ENCODE measurements at places on chromosomes 1 and 21. TPM values are rescaled to one million over a fixed set of nuclear protein-coding genes. Genes with fewer than 3 reads are reported as not detected.

DNA sequence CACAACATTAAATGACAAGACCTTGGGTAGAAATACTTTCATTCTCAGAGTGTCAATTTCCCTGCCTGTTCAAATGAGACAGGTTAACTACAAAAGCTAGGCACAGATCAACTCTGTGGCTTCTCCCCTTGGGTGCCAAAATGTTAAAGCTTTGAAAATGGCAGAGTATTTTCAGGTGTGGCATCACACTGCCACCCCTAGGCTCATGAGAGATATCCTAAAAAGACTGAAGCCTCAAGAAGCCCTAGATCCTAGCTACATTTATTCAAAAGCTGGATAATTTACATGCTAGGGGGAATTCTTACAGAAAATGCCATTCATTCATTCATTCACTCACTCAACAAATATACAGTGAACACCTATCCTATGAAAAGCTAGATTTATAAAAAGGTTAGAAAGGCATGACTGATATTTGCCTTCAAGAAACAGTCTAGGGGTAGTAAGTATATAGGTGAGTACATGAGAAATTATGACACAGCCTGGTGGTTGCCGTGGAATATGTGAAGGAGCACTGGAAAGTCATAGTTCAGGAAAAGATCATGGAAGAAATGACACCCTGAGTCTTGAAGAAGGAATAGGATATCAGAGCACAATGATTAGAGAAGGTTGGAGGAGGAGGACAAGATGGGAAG is 15.9 kb upstream of the RAB4A start:
- no peak for DNase-seq

DNA sequence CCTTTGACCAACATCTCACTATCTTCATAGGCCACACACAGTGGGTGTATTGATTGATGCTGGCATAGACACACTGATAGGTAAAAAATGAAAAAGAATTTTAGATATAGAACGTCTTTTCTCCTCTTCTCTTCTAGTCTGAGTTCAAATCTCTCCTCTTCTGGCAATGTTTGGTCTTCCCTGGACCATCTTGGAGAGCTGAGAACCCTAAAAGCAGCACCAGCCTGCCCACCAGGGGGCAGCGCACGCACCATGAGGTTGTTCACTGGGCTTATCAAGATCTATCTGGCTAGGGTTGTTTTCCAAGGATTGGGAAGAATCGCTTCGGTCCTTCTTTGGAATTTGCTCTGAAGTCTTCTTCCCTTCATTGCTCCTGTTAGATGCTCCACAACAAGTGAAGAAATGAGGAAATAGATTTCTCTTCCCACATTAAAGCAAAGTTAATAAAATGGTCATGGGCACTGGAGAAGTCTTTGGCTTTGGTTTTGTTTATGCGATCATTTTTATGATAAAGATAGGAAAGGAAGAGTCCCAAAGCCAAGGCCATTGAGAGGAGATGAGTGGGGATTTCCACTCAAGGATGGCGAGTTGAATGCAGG is 104.0 kb upstream of the OLIG2 start:
- no peak for DNase-seq

DNA sequence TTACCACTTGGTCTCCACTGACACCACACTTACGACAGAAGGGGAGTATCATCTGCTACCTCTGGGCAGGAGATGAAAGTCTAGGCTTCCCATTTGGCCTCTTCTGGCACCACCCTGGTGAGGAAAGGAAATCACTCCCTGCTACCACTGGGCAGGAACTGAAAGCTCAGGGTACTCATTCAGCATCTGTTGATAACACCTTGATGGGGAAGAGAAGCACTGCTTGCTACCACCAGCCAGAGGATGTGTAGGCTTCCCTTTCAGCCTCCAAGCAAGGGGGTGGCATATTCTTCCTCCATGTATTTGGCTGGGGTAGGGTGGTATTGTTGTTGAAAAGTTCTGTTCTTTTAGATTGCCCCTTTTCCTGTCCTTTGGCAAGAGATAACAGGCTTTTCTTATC is 115.0 kb downstream of the ACBD6 start:
- no peak for DNase-seq

- no peak for DNase-seq
Observed at GRCh38 chr1:41917835-41918449, 780 bp downstream of the HIVEP3 start.

DNA sequence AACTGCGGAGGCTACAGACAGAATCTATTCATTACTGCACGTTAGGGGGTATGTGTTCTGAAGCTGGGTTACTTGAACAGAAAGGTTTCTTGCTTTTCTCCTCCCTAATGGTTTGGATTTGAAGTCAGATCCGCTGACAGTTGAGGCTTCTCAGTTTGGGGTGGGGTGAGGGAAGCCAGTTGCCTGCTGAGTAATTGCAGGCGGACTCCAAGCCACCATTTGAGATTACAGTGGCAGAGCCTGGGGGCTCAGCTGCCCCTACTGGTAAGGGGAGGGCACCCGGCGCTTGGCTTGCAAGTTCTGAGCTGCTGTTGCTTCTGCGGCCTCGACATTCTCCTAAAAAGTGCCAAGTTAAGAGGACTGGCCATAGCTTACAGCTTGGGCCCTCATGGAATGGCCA is 2.0 kb downstream of the GRHL3 start:
- DNase-seq, result no peak

- no peak for DNase-seq
Observed at GRCh38 chr1:53643881-53644390, 95.0 kb downstream of the GLIS1 start.

- DNase-seq, result no peak
Observed at GRCh38 chr21:15928196-15928595, 198.4 kb downstream of the USP25 start.

DNA sequence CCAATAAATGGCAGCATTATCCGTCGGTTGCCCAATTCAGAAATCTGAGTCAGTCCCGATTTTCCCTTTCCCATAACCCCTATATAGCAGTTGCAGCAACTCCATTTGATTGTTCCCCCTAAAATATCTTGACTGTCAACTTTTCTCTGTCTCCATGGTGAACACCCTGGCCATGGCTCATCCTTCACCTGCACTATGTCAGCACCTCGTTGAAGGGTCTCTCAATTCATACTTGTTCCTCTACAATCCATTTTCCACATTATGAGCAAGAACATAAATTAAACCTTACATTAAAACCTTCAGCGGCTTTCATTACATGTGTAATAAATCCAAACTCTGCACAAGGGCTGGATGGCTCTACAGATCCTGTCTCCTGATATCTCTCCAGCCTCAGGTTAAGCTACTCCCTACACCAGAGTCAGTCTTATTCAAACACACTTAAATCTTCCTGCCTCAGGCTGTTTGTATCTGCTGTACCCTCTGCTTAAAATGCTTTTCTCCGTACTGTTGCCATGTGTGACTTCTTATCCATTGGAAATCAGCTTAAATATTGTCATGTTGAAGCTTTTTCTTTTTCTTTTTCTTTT is 87.3 kb downstream of the BACH1 start:
- DNase-seq, result no peak

DNA sequence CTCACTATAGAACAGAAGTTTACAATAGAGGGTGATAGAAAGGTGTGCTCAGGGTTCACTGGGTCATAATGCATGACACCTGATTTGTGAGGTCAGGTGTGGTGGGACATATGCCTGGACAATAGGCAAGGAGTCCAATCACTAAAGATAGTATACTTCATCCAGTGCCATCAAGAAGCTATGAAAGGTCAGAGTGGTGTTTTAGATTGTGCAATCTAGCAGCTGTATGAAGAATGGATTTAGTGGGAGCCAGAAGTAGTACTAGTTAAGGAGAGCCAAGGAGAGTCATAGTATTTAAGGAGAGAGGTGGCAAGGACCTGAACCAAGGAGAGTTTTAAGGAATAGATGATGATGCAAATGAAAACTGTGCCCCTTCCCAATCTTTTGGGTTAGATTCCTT is 80.6 kb upstream of the C1orf105 start:
- DNase-seq, result no peak

DNA sequence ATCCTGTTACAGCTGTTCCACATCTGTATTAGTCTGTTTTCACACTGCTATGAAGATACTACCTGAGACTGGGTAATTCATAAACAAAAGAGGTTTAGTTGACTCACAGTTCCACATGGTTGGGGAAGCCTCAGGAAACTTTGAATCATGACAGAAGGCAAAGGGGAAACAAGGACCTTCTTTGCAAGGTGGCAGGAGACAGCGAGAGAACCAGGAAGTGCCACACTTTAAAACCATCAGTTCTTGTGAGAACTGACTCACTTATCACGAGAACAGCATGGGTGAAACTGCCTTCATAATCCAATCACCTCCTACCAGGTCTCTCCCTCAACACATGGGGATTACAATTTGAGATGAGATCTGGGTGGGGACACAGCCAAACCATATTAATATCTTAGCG is 110.3 kb upstream of the TRABD2B start:
- no peak for DNase-seq

GRCh38 chr1:48676822-48677221 is 99.9 kb downstream of the BEND5 start:
- no peak for DNase-seq

DNA sequence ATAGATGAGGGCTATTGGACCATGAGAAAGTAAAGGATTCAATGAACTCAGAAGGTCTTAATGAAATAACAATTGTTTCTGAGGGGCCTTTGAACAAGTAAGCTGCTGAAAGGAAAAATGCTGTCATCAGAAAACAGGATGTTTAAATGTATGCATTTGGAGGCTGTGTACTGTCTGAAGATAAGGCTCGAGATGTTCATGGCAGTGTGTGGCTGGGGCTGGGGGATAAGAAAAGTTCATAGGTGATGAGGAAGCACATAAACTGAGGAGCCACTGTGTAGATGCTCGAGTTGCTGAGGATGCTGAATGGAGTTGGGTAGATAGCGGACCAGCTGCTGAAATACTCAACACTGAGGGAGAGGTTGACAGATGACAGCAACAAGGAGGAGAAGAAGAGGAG is 17.8 kb downstream of the THEM4 start:
- DNase-seq, result no peak

- DNase-seq, result no peak
Observed at GRCh38 chr1:226870401-226871279, at the start of gene PSEN2. Gene PSEN2, plus strand, starts transcription at chr1:226870616. Its CDS starts 11,292 bp downstream, at chr1:226881908.

Gene SPTA1
- not detected for polyA plus RNA-seq

Gene MAB21L3
- polyA plus RNA-seq, result 0.57 TPM

Gene PPIAL4G
- polyA plus RNA-seq, result not detected

Measured in keratinocyte (primary cell).